ENCODE measurements at places on chromosomes 2 and 18.

DNA sequence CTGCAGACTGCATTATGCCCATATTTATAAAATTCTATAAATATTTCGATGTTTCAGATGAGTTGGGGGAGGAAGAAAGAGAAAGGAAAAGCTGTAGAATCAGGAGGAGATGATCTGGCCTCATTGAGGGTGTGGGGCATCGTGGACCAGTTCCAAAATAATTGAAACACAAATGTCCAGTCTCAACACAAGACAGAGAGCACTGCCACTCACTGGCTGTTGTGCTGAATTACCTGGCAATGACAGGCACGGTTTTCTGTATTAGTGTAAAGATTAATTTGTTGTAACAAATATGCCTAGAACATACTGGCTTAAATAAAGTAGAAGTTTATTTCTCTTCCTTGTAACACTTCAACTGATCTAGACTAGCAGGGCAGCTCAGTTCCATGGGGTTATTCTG lies 24.1 kb downstream of the POLE4 start:
- DNase-seq = peak; percentile 44

GRCh38 chr2:241814393-241814642 lies 5.3 kb downstream of the NEU4 start:
- no peak for DNase-seq

DNA sequence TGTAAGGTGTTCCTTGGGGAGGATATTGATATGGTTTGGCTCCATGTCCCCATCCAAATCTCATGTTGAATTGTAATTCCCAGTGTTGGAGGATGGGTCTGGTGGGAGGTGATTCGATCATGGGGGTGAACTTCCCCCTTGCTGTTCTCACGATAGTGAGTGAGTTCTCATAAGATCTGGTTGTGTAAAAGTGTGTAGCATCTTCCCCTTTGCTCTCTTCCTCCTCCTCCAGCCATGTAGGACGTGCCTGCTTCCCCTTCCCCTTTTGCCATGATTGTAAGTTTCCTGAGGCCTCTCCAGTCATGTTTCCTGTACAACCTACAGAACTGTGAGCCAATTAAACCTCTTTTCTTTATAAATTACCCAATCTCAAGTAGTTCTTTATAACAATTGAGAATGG lies 458.7 kb downstream of the LPIN1 start:
- DNase-seq = no peak

GRCh38 chr2:54666131-54666633 lies 57.3 kb upstream of the EML6 start:
- peak; percentile 69 for DNase-seq

GRCh38 chr18:23716516-23716915 lies 27.3 kb downstream of the LAMA3 start:
- peak; percentile 91 for DNase-seq

DNA sequence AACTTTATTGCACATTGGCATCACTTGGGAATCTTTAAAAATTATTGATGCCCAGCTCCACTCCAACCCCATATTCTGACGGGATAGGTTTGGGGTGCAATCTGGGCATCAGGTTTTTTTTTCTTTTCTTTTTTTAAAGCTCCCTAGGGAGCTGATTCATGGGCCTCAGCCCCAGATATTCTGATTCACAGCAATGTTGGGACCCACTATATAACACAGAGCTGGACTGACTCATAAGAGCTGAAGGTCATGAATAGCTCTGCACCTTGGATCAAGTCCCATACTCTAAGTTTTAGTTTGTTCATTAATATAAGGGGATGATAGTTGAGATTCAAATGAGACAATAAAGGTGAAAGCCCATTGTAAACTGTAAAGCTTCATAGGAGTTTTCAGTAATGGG lies 191.1 kb upstream of the REV1 start:
- DNase-seq = peak; percentile 84

- no peak for DNase-seq
Observed at GRCh38 chr2:174974131-174974530, 31.1 kb downstream of the CHN1 start.

GRCh38 chr18:2410688-2411087 lies 160.6 kb downstream of the METTL4 start:
- peak; percentile 58 for DNase-seq

GRCh38 chr2:105399207-105399861 lies 483 bp upstream of the FHL2 start:
- no peak for DNase-seq

Measured in ELR (cell line).